Spleen (tissue), 13 donors: ENCODE measurements at places on chromosomes 5 and 9. TPM values are rescaled to one million over a fixed set of nuclear protein-coding genes. Genes with fewer than 3 reads are reported as not detected.

DNA sequence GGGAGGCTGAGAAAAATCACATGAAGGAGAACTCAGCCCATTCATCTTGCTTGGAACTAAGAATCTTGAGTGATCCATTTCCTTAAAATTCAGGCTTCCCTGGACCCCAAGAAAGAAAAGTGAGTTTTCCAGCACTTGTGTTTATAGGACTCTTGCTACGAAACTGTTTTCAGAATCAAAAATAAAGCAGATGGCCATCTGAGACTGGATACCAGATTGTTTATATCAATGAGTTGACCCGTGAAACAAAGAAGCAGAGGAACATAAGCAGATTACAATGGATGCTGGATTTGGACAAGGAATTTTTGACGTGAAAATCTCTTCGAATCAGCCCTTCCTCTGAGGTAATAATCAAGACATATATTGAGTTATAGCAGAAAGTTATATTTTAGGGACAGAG is 223.2 kb downstream of the SYK start:
- no peak for DNase-seq

GRCh38 chr9:123447934-123448646 is 92.1 kb downstream of the CRB2 start:
- DNase-seq = peak; percentile 4

Gene PCDHGC4
- 2.9 TPM for total RNA-seq

Gene TBC1D2
- total RNA-seq = 12.9 TPM

Gene OTP
- total RNA-seq = not detected

DNA sequence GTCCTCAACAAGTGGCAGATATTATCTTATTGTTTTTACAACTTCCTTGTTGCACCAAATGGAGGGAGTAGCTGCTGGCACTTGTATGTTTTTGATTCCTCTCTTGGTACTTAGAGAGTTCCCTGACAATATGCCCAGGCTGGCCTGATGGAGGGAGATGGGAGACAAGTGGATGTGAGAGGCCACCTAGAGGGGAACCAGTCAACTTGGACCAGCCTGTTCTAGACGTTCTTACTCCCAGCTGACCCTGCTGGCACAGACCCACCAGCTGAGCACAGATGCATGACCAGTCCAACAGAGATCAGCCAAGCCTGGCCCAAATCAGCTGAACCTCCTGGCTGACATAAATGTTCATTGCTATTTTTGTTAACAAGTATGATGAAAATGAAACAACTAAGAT is 60.9 kb upstream of the GDNF start:
- no peak for DNase-seq
